Heart left ventricle (tissue), 16 donors: ENCODE measurements at places on chromosomes 16 and 17.

- DNase-seq = no peak
Measured at GRCh38 chr16:83619381-83620150, 188.2 kb upstream of the HSBP1 start.

DNA sequence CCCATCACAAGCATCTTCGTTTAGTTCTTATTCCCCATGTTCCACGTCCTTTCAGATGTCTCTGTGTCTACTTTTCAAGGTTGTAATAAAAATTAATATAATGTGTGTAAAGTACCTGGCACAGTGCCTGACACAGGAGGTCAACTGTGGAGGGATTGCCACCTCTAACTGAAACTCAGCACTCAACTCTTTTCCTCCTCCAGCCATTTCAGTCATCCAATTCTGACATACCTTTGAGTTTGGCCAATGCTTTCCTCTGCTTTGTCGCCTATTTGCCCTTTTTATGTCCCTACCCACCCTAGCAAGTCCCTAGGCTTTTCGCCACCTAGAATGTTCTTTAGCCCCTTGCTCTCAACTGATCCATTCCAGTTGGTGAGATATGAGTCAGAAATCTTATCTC is 1.6 kb downstream of the UBE2Z start:
- DNase-seq = no peak

- no peak for DNase-seq
Measured at GRCh38 chr17:45579529-45580495, 89.3 kb upstream of the PLEKHM1 start.

- no peak for DNase-seq
Measured at GRCh38 chr16:15915555-15916081, 27.2 kb upstream of the CEP20 start.

- DNase-seq = no peak
Measured at GRCh38 chr17:14199601-14200000, 37.1 kb downstream of the CDRT15 start.

DNA sequence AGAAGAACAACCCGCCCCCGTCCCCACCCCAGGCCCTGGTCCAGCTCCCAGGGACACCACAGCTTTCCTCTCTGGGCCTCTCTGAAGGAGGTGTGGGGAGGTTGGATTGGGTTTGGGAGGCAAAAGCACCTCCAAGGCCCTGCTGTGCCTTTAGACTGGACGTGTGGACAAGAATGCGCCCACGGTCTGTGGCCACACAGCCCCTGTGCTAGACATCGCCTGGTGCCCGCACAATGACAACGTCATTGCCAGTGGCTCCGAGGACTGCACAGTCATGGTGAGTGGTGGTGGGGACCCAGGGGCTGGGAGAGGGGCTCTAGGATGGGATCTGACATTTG is 3.0 kb downstream of the CORO1A start:
- DNase-seq = no peak

- DNase-seq = no peak
Measured at GRCh38 chr16:29789775-29790182, 772 bp upstream of the KIF22 start.

- no peak for DNase-seq
Measured at GRCh38 chr17:82110298-82110697, 12.3 kb upstream of the FASN start.

DNA sequence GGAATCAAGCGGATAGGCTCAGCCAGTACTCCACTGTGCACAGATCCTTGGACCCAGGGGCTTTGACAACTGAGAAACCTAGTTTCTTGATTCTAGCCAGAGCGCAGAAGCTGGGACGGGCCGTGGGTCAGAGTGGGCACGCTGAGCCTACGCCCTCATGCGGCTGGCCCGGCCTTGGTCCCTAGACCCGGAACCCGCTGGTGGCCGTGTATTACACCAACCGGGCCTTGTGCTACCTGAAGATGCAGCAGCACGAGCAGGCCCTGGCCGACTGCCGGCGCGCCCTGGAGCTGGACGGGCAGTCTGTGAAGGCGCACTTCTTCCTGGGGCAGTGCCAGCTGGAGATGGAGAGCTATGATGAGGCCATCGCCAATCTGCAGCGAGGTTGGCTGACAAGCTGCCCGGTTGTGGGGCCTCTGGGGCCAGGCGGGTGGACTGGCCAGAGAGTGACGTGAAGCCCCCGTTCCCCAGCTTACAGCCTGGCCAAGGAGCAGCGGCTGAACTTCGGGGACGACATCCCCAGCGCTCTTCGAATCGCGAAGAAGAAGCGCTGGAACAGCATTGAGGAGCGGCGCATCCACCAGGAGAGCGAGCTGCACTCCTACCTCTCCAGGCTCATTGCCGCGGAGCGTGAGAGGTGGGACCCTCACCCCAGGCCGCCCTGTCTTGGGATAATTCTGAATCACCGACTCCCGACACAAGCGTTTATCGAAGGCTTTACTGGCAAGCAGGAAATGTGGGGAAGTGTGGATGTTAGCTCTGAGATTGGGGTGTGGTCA is 946 bp downstream of the STUB1 start:
- DNase-seq = no peak

- DNase-seq = peak; percentile 89
Measured at GRCh38 chr17:40323391-40324381, 14.7 kb downstream of the RARA start.

DNA sequence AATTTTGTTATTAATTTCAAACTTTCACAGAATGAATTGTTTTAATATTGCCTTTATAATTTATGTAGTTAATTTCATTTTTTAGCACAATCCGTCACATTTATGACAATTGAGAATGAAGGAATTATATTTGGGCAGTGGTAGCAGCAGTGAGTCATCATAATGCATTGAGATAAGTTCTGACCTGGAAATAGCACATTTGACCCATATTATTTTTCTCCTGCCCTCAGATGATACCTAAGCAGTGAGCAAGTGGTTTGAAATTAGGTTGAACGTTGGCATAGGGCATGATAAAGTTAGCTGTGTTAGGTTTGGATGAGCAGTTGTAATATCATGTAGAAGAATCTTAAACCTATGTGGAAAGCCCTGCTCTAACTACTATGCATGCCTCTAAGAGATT is 1431.3 kb upstream of the CDH8 start:
- no peak for DNase-seq

- DNase-seq = no peak
Measured at GRCh38 chr16:14502932-14503741, 126.9 kb downstream of the PARN start.

DNA sequence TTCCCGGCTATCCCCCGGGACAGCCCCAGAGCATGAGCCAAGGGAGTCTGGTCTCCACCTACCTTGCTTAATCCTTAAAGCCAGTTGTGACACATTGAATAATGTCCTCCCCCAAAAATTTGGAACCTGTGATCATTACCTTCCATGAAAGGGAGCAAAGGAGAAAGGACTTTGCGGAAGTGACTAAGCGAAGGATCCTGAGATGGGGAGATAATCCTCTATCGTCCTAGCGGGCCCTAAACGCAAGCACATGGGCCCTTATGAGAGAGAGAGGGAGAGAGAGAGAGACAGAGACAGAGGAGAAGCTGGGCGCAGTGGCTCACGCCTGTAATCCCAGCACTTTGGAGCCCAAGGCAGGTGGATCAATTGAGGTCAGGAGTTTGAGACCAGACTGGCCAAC is 9.5 kb downstream of the SPPL2C start:
- DNase-seq = no peak

DNA sequence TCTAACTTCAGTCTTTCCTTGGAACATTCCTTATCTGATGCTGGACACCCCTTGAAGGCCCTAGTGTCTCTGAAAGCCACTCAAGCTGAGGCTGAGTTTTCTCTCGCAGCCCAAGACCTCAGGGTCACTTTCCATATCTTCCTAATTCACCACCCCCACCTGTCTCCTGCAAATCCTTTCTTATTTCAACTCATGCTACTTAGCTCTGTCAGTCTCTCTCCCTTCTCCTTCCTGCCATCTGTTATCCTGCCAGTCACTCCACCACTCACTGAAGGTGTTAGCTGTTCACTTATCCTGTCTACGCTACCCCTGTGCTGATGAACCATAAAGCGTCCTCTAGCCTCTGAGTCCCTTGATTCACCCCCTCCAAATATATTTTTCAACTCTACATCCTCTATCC is 143.9 kb upstream of the SHISA6 start:
- no peak for DNase-seq

DNA sequence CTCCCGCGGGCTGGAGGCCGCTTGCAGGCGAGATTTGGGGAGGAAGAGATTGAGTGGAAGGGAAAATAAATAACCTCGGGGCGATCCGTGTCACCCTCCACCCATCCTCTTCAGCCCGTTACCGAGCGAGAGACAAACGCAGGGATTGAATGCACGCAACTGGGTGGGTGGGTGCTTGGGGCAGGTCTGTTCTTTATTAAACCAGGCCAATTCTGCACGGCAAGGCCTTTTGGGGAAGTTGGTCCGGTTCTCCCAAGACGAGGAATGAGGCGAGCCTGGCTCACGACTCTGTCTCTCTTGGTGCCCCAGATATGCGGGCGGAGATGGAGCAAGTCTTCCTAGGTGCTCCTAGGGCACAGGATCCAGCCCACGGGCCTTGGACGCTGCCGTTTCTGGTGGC is 396 bp upstream of the HOXB7 start:
- DNase-seq = no peak

GRCh38 chr16:12120982-12121652 is 144.6 kb downstream of the SNX29 start:
- DNase-seq = no peak

GRCh38 chr17:74554909-74555308 is 9.0 kb upstream of the CD300C start:
- no peak for DNase-seq

DNA sequence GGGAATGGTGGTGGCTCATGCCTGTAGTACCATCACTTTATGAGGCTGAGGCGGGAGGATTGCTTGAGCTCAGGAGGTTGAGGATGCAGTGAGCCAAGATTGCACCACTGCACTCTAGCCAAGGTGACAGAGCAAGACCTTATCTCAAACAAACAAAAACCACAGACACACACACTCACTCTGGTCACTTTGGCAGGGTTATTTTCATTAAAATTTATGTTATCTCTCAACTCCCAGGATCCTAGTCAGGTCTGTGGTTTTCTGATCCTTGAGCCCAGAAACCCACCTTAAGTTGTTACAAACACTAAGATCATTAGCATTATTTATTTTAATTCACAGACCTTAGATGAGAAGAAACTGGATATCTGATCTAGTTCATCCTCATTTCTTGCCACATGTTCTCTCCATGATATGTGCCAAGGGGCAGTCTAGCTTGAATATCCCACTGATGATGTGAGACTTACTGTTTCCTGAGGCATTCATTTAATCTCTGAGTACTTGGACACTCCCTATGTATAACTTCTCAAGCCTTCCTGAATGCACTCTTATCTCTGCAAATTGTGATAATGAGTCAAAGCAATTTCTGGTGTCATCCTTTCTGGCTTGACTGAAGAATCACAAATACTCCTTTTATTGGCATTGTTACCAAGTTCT is 9.6 kb downstream of the ABHD15 start:
- no peak for DNase-seq

DNA sequence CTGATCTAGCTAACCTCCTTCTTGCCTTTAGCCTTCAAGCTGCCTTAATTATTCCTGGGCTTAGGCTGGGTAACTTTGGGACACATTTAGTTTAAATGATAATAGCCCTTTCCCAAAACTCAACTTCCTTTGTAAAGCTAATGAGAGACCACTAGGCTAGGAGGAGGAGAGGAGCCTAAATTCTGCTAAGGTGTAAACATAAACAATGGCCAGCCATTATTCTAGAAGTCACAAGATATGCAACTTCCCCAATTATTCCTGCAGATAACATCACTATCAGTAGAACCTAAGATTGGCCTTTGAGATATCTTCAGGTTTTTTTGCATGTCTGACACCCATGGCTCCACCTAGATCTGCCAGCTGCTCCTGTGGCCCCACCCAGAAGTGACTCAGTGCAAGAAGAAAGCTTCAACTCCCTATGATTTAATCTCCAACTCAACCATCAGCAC is 131.2 kb upstream of the FAM20A start:
- DNase-seq = no peak

DNA sequence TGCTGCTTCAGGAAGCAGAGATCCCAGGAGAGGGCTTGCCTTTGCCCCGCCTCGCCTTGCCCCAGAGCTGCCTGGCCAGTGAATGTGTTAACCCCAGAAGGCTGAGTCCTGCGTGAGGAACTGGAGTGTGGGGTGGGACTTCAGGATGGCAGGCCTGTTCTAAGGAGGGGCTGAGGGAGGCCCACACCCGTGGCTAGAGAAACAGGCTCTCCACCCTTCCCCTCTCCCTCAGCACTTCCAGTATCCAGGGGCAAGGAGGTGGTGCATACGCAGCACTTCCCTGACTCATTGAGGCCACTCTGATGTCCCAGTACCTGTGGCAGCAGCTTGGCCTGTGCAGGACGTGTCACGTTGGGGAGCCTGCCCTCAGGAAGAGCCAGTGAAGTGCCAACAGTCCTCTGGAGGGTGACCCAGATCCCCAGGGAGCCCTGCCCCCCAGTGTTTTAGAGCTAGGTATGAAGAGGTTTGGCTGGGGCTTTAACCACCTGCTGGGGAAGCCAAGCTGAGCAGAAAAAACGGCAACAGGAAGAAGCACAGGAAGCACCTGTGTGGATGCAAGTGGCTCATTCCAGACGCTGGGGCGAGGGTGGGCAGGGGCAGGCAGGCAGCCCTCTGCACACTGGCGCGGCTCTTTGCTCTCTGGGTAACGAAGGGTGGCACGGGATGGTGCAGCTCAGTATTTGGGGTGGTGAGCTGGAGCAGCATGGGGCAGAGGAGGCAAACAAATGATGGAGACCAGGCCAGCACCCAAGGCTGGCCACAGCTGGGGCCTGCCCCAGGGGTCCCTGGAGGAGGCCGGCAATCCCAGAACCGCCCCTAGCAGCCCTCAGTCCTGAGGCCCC is 14.7 kb upstream of the CTCF start:
- no peak for DNase-seq

- no peak for DNase-seq
Measured at GRCh38 chr17:44069974-44070454, 521 bp upstream of the G6PC3 start.

- no peak for DNase-seq
Measured at GRCh38 chr17:77744066-77744988, 214.2 kb upstream of the TNRC6C start.

- DNase-seq = no peak
Measured at GRCh38 chr17:79415365-79415764, 195.5 kb downstream of the RBFOX3 start.

DNA sequence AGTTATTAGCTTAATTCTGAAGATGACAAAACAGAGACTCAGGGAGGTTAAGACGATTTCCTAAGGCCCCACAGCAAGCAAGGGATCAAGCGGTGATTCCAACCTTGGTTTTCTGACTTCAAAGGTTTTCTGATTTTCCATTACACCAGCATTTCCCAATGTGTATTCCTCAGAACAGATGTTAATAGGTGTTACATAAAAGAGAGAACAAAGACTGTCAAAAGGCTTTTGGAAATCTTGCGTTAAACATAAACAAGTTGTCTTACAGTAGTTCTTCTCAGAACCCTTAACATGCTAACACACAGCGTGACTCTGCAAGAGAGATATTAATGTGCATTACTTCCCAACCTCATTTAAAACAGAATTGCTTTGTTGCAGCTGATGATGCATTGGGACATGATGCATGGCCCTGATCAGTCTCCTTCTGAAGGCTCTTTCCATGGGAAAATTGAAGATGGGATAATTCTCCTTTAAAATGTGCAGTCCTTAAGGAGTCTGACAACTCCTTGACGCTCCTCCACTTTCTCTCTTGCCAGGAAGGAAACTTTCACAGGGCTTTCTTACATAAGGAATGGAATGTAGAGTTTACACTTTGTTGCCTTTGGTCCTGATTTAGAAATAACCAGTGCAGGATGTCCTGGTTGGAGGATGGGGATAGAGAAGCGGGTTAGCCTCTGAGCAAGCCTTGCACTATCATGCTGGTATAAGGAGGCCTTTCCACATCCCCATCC is 21.5 kb upstream of the MMD start:
- DNase-seq = no peak

GRCh38 chr16:19168371-19169081 is 486 bp downstream of the SYT17 start:
- peak; percentile 22 for DNase-seq
